A673 (cell line): ENCODE measurements at places on chromosomes 6 and 20. TPM values are rescaled to one million over a fixed set of nuclear protein-coding genes. Genes with fewer than 3 reads are reported as not detected.

Gene LY86
- total RNA-seq: not detected in 2 replicates

Gene LAMA4
- total RNA-seq: 1.2 and 2.0 TPM in 2 replicates

Gene PLA2G7
- not detected in 2 replicates for total RNA-seq

- no peak for DNase-seq
Observed at GRCh38 chr6:142932889-142933288, 12.1 kb downstream of the HIVEP2 start.

GRCh38 chr6:54802775-54803634 is 43.6 kb upstream of the FAM83B start:
- DNase-seq: peak; percentile 28

DNA sequence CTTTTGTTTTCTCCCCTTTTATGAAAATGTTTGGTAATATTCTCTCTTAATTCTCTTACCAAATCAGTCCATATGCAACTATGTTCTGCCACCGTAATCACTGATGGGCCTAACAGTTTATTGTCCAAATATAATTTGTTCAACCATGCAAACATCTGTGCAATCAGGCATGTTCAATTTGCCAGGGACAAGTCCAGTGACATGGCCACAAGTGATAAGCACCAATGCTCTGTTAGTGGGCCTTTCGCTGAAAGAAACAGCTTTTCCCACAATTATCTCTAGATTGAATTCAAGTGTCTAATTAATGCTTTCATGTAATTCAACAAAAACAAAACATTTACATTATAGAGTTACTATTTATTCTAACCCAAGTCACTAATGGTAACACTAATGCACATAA is 53.3 kb downstream of the EPB41L2 start:
- DNase-seq: no peak

Gene IL17A
- total RNA-seq: not detected in 2 replicates

- DNase-seq: no peak
Observed at GRCh38 chr6:52160472-52161104, 25.6 kb upstream of the IL17A start.

DNA sequence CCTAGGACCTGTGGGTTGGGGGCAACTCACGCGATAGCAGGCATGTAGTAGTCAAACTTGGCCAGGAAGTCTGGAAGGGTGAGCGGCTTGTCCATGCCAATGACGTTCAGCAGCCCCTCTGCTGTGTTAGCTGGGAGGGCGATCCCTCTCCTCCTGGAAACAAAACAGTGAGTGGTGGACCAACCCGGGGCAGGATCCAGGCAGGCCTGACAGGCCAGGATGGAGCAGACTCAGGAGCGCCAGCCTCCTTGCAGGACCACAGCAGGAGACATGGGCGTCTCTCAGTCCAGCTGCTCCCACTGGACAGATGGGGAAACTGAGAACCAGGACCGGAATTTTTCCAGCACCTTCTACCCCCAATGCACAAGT is 22.5 kb downstream of the ADA start:
- DNase-seq: no peak

- DNase-seq: no peak
Observed at GRCh38 chr6:142349215-142349823, 47.5 kb downstream of the ADGRG6 start.

- DNase-seq: no peak
Observed at GRCh38 chr20:57762531-57763234, 52.9 kb upstream of the PMEPA1 start.

Gene SIRPD
- total RNA-seq: not detected in 2 replicates

GRCh38 chr20:45958593-45958992 is 13.4 kb downstream of the ZNF335 start:
- DNase-seq: no peak

DNA sequence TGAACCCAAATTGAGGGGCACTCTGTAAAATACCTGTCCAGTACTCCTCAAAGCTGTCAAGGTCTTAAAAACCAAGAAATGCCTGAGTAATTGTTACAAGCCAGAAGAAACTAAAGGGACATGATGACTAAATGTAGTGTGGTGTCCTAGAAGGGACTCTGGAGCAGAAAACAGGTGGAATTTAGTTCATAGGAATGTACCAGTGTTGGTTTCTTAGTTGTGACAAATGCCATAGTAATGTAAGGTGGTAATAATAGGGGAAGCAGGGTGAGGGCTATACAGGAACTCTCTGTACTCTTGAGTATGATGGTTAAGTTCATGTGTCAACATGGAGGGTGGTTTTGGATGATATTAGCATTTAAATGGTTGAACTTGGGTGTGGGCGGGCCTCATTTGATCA is 92.3 kb downstream of the CNBD2 start:
- DNase-seq: no peak

Gene TTLL9
- total RNA-seq: not detected in 2 replicates

Gene MUCL3
- not detected in 2 replicates for total RNA-seq

GRCh38 chr20:53695797-53696527 is 102.3 kb upstream of the ZNF217 start:
- DNase-seq: peak; percentile 22

GRCh38 chr6:18501663-18502013 is 114.5 kb downstream of the RNF144B start:
- peak; percentile 49 for DNase-seq

Gene SYTL3
- total RNA-seq: 0.66 and 0.82 TPM in 2 replicates

Gene NKAPL
- total RNA-seq: not detected in 2 replicates

Gene SLC13A3
- total RNA-seq: 1.3 and 1.4 TPM in 2 replicates

DNA sequence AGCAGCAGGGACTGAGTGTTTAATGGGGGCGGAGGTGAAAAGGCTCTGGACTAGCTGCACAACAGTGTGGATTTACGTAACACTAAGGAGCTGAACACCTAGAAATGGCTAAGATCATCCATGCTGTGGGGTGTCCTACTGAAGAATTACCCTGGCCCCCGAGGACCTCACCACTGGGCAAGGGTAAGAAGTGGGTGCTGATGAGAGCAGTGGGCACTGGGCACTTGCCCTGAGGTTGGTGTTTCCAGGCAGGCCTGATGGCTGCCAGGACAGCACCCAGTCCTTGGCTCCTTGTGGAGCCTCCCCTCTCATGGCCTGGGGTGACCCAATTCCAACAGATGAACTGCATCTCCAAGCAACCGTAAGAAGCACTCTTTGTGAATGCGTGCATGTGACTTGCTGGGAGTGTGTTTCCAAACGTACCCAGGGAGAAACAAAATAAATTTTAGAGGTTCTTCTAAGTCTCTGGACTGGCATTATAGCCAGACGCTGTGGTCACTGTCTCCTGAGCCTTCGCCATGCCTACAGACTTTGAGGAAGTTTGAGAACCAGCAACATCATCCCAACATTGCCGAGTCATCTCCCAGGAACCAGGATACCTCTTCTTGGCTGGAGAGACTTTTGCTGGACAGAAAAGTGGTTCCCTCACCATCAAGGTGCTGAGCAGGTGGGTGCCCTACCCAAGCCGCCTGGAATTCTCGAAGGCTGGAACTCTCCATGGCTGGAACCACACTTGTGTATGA is 245.9 kb downstream of the ERMARD start:
- DNase-seq: no peak

DNA sequence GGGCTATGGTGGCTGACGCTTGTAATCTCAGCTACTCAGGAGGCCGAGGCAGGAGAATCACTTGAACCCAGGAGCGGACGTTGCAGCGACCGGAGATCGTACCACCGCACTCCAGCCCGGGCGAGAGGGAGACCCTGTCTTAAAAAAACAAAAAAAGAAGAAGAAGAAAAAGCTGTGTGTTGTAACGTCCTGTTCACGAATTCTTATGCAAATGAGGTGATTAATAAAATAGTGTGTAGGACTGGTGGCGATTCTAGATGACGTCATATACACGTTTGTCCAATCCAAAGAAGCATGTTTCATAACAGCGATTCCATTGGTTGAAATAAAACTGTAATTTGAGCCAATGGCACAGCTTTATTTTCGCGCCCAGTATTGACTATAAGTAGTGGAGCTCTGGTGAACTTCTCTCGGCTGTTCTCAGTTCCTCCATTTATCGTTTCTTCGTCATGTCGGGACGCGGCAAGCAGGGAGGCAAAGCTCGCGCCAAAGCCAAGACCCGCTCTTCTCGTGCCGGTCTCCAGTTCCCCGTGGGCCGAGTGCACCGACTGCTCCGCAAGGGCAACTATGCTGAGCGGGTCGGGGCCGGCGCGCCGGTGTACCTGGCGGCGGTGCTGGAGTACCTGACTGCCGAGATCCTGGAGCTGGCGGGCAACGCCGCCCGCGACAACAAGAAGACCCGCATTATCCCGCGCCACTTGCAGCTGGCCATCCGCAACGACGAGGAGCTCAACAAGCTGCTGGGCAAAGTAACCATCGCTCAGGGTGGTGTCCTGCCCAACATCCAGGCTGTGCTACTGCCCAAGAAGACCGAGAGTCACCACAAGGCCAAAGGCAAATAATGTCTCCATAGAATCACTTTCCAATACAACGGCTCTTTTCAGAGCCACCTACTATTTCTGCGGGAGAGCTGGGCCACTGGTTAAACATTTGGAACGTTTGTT is 47.0 kb downstream of the OR2B2 start:
- peak; percentile 97 for DNase-seq

Gene FILIP1
- total RNA-seq: 0.24 and 0.32 TPM in 2 replicates

- DNase-seq: no peak
Observed at GRCh38 chr6:106141441-106142237, 55.5 kb downstream of the PRDM1 start.

DNA sequence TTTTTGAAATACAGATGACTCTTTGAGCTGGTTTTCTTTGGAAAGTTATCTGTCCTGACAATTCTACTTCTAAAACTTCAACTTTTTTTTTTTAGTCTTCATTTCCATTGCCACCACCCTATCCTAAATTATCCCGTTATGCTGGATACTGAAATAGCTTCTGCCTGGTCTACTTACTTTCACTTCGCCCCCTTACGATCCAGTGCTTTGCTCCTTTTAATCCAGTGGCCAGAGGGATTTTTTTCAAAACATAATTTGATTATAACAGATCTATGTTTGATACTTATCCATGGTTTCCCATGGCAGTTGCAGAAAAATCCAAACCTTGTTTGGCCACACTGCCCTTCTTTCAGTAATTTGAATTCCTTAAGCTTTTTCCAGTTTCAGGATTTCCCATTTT is 27.4 kb downstream of the ASXL1 start:
- no peak for DNase-seq

DNA sequence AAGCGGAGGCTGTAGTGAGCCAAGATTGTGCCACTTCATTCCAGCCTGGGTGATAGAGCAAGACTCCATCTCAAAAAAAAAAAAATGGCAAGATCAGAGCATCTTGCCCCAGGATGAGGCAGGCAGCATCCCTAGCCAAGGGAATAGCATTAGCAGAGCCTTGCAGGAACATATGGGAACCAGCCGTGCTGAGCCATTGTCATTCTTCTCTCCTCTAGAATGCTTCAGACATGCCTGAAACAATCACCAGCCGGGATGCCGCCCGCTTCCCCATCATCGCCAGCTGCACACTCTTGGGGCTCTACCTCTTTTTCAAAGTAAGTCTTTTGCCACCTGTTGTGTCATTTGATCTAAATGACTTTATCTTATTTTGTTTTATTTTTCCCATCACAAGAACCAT is 13.0 kb downstream of the HM13 start:
- no peak for DNase-seq

DNA sequence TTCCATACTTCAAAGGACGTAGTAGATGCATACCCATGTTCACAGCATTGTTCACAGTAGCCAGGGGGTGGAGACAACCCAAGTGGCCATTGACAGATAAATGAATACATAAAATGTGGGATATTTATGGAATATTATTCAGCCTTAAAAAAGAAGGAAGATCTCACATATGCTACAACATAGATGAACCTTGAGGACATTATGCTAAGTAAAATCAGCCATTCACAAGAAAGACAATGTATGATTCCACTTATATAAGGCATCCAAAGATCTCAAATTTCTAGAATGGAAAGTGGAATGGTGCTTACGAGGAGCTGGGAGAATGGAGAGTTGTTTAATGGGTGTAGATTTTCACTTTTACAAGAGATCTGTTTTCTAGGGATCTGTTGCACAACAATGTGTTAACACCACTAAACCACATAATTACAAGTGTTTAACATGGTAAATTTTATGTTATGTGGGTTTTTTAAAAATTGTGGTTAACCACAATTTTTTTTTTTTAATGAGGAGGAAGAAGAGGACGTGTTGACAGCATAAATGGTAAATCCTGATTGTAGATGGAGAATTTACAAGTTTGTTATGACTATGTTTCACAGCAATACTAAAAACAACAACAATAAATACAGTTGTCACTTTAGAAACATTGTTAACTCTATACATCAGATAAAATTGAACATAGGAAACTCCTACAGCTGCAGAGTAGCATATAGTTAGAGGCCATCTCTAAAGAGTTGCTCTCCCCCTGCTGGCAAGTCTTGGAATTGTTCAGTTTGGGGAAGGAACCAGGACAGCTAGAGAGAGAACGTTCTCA is 41.6 kb downstream of the CCN2 start:
- peak; percentile 91 for DNase-seq

DNA sequence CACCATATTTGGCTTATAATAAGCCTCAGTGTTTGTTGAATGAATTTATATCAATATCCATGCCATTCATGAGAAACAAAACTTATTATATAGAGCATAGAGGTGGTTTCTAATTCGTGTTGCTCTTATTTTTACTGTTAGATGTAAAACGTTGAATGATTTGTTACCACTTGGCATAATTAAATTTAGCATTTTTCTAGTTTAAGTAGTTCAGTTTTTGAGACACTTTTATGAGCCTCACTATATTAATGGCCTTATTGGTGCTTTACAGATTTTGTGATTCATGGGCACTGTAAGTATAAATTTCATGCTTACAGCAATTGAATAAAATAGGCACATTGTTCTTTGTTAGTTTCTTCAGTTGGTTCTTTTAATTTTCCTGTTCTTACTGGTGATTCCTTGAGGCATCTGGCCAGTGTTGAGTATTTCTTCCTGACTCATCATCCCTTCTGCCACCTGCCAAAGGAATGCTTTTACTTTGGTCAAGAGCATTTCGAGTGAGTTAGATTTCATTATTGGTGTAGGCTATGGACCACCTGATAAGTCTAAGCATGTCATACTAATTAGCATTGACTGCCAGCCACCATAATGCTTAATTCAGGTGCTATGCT is 34.8 kb downstream of the CDKAL1 start:
- DNase-seq: peak; percentile 31

DNA sequence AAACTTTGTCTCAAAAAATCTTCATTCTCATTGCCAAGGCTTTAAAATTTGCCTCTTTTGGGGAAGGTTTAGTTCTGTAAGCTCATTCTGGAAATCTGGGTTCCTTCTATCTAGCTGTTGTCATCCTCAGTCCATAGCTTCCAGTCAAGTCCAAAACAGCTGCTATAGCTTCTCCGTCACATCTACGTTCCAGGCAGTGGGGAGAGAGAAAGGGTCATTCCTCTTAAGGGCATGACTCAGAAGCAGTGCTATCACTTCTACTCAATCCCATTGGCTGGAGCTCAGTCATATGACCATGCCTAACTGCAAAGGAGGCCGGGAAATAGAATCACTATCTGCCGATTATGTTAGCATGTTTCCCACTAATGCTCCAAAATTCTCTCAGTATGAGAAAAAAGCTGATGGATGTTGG is 141.4 kb upstream of the PTPN1 start:
- peak; percentile 49 for DNase-seq

- no peak for DNase-seq
Observed at GRCh38 chr6:54173089-54173488, 61.8 kb downstream of the MLIP start.

Gene HCRTR2
- not detected in 2 replicates for total RNA-seq

DNA sequence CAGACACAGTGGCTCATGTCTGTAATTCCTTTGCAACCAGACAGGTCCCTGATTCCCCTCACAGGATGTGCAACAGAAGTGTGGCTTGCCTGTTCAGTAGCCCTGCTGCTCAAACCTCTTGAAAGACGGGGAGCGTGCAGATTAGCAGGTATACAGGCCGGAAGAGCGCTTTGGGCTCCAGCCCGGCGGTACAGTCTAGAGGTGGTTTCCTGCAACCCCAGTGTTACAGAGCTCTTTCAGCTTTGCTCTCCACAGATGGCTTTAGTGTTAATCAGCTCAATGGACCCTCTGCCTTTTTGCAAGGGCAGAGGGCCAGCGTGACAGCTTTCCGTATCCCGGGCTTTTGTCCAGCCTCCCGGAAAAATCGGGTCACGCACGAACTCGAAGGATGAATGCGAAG is 67.2 kb upstream of the TNFRSF21 start:
- DNase-seq: no peak
